ENCODE measurements at places on chromosomes 16 and 17.

- no peak for DNase-seq
Observed at GRCh38 chr17:42380935-42381334, 7.3 kb downstream of the STAT3 start.

GRCh38 chr17:1390432-1391367 is 9.3 kb downstream of the YWHAE start:
- DNase-seq: no peak

GRCh38 chr16:6447021-6447790 is 885.4 kb upstream of the RBFOX1 start:
- no peak for DNase-seq

DNA sequence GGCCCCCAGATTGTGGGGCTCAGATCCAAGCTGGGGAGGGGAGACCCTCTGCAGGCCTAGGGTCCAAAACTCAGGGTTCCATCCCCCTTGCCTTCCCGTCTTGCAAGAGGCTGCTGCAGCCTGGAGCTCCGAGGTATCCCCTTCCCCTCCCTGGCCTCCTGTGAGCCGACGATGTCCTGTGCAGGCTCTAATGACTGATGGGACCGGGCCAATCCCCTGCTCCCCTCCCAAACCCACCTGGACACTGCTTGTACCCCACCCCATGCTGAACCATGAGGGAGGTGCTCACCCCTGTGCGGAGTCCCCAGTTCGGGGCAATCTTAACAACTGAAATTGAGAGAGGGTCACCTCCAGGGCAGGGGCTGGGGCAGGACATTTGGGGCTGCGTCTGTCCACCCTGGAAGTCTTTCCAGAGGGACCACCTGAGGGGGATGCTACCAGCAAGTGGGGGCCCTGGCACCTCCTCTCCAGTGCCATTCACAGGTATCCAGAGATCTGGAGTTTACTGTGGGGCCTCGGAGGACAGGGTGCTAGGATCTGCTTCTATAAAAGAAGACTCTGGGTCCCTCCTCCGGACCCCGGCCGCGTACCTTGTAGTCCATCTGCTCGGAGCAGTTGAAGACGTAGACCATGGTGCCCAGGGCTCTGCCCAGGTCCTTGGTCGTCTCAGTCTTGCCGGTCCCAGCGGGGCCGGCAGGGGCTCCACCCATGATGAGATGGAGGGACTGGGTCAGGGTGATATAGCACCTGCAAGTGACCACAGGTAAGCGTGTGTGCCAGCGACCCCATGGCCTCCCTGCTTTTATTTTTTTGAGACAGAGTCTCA is 77.3 kb downstream of the DNAH17 start:
- DNase-seq: no peak
